ENCODE measurements at places on chromosomes 2 and 18.

DNA sequence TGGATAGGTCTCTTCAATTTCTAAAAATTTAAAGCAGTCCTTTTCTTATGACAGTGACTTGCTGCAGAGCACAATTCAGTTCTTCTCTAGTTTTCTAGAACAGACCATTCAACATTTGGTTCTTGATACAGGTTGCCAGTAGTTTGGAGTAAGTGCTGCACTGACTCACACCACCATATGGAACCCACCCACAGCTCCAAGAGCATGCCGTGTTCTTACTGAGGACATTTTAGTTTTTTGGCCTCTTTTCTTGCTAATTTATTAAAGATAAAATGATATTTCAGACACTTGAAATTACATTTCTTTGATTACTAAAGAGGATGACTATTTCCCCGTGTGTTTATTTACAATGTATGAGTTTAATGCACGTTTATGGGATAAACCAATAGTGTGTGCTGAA, 120.0 kb downstream of the COL4A4 start:
- no peak for DNase-seq

- peak; percentile 18 for DNase-seq
Observed at GRCh38 chr18:70363861-70364260, 75.0 kb downstream of the SOCS6 start.

- no peak for DNase-seq
Observed at GRCh38 chr18:13276530-13277520, 58.3 kb downstream of the LDLRAD4 start.

DNA sequence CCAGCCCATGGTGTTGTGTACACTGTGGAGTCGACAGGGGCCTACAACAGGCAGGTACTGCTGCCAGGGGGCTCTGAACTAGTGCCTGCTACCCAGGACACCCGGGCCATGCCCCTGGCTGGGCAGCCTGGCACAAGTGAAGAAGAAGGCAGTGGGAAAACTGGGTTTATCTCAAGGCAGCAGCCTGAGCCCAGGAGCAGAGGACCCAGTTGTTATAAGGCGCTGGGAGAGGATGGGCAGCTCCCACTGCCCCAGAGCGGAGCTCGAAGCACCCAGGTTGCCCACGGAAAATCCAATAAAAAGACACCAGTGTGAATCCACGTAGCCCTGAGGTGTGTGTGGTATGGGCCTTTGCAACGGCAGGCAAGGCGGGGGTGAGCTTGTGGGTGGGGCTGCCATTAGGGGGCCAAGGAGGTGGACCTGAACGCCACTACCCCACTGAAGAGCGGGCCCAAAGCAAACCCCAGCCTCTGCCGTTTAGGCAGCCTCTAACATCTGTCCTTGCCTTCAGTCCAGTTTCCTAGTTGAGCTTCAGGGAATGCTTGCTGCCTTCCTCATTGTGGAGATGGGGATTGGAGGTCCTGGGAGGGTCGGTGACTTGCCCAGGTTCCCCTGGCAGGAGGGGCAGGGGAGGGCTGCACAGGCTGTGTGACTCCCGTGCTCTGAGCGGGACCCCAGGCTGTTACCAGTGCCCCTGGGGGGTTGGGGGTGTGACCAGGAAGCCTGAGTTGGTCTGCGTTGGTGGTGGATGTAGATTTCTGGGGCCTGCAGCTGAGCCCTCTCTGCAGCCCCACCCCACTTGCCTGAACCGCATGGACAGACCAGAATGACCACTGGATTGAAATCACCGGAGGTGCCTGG, 16.0 kb downstream of the ARID5A start:
- DNase-seq: no peak

DNA sequence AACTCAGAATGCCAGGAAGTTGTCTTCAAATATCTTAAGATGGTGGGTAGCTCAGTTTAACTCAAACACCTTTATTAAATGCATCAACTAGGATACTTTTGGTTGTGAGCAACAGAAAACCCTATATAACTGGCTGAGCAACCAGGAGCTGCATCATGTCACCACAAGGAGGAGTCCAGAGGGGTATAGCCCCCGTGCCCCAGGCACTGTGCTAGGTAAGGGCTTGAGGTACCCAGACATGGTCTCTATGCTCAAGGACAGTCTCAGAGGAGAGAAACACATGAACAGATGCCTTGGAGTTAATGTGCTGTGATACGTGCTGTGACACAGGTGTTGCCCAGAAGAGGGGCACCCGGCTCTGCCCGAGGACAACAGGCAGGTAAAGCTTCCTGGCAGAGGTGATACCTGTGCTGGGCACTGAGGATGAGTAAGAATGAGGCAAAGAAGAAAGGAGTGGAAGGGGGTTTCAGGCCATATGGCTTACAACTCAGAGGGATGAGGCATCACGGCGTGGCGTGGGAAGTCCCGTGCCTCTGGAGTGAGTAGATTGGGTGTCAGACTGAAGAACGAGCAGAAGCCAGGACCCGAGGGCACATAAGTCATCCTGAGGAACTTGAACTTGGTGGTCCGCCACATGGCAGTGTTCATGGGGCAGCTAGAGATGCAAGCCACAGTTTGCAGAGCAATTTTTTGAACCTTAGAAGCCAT, 32.0 kb upstream of the CAB39 start:
- DNase-seq: no peak

DNA sequence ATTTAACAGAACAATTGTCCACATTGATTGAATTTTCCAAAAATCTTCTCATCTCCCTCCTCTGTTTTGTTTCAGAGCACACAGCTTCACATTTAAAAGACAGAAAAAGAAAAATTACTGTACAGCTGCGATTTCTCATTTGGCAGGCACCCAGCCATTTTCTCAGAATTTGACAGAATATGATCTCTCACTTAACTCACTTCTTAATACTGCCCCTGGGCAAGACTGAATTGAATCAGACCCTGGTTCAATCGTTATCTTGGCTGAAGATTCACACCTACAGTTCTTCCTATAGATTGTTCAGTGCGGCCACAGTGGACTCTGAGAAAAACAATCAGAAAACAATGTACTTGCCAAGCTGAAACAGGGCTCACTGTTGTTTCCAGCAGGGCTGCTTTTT, 90.2 kb upstream of the LHCGR start:
- DNase-seq: no peak

- no peak for DNase-seq
Observed at GRCh38 chr2:159399716-159400415, 113.4 kb upstream of the WDSUB1 start.

DNA sequence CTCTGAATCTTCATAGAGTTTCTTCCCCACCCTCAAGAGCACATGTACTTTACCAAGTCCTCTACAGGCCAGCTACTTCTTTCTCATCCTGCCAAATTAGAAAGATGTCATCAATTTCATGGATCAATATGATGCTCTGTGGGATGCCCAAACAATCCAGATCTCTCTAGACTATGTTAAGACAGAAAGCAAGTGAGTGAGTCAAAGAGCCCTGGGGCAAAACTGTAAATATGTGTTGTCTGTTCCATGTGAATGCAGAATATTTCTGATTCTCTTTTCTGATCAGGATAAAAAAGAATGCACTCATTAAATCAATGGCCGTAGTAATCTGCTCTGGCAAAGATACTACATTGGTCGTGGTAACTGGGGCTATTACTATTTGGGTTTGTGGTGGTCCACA, 53.1 kb upstream of the ROCK2 start:
- no peak for DNase-seq

DNA sequence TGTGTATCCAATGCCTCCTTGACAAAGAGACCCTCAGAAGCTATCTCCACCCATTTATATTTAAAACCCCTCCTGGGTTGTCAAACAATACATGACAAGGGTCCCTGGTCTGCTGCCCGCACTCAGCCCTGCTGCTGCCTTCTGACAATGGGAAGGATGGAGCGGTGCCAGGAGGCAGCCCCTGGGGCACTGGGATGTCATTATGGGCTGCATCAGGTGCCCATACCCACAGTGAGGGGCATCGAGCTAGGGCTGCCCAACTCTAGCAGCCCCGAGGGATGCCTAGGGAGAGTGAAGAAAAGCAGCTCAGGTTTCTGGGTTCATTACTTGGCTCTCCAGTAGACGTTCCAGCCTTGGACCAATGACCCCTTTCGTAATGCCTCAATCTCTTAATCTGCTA, 301.7 kb downstream of the ALK start:
- DNase-seq: no peak

Measured in suppressor macrophage (primary cell).